Right ventricle myocardium superior (tissue), 1 donor: ENCODE measurements at places on chromosomes 5 and 9. TPM values are rescaled to one million over a fixed set of nuclear protein-coding genes. Genes with fewer than 3 reads are reported as not detected.
A peak's percentile ranks its signal among the peaks of the same experiment; 100 is the strongest.

EMB gene
- total RNA-seq = 15.9 TPM

GRCh38 chr5:31692561-31693221 lies 53.8 kb downstream of the PDZD2 start:
- DNase-seq = peak; percentile 88

DNA sequence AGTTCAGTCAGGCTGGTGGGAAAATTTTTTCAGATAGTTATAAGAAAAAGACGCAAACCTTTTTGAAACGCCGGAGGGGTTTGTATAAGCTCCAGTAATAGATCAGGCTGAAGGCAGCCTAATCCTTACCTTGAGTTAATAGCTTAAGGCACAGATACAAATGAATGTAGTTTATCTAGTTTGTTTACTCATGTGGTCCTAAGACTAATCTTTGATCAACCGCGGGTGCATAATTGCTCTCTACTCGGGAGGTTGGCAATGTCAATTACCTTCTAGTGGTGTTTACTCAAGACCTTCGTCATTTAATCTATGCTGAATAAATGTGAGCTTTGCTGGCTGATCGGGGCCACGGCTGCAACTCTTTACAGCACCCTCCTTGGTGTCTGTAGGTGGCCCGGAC lies 665 bp upstream of the INSL4 start:
- DNase-seq = no peak

- DNase-seq = peak; percentile 69
Observed at GRCh38 chr9:131279196-131279862, 3.0 kb upstream of the FAM78A start.

DNA sequence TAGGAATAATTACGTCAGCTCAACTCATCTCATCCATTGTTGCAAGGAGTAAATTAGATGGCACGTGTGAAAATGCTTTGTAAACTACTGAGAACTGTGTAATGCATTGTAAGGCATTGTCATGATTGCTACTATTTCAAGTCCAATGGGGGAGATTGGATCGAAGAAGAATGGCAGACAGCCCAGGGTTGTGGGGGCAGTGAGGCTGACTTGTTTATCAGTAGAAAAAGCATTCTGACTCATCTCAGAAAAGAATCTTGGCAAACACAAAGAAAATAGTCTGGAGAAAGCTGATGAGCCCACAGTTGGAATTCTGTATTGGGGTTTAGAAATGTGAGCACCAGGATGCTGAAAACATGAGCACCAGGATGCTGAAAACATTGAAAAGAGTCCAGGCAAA lies 28.0 kb upstream of the DAP start:
- peak; percentile 50 for DNase-seq

DNA sequence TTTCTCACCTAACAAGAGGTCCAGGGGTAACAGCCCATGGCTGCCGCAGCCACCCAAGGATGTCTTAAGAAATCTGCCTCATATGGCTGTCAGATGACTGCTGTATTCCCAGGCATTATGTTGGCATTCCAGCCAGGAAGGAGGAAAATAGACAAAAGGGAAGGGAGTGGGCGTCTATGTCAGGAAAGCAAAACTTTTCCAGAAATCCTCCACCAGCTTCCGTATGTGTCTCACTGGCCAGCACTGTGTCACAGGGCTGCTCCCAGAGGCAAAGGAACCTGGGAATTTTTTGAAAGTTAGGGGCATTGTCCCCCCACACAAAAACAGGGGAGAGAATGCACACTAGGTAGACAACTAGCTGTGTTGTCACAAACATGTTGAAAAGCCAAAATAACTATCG lies 7.3 kb downstream of the BHMT2 start:
- no peak for DNase-seq
